Activated CD4-positive, alpha-beta memory T cell treated with anti-CD3 and anti-CD28 coated beads for 36 hours (primary cell): ENCODE measurements at places on chromosomes 11 and 22. TPM values are rescaled to one million over a fixed set of nuclear protein-coding genes. Genes with fewer than 3 reads are reported as not detected.

- peak; percentile 58 for DNase-seq
These were observed 24.9 kb downstream of the CDKN1C start for GRCh38 chr11:2860636-2861035.

DNA sequence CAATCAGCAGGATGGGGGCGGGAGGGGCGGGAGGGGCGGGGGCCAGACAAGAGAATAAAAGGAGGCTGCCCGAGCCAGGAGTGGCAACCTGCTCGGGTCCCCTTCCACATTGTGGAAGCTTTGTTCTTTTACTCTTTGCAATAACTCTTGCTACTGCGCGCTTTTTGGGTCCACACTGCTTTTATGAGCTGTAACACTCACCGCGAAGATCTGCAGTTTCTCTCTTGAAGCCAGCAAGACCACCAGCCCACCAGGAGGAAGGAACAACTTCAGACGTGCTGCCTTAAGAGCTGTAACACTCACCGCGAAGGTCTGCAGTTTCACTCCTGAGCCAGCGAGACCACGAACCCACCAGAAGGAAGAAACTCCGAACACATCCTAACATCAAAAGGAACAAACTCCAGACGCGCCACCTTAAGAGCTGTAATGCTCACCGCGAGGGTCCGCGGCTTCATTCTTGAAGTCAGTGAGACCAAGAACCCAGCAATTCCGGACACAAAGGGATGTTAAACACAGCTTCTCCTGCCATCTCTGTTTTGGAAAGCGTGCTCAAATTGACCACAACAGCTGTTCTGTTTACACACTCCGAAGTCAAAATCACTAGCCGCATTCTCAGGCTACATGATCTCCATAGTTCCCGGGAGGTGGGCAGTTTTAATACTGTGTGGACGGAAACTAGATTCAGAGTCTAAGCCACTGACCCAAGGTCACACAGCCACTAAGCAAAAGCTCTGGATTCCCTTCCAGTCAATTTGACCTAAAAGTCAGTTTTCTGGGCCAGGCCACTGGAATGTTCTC is 11.9 kb downstream of the PLAAT2 start:
- peak; percentile 31 for DNase-seq

GRCh38 chr11:107776062-107776461 is 64.2 kb upstream of the SLN start:
- no peak for DNase-seq

Gene MS4A12
- not detected for total RNA-seq
